ENCODE measurements at places on chromosomes 3 and 15.
A peak's percentile ranks its signal among the peaks of the same experiment; 100 is the strongest.

DNA sequence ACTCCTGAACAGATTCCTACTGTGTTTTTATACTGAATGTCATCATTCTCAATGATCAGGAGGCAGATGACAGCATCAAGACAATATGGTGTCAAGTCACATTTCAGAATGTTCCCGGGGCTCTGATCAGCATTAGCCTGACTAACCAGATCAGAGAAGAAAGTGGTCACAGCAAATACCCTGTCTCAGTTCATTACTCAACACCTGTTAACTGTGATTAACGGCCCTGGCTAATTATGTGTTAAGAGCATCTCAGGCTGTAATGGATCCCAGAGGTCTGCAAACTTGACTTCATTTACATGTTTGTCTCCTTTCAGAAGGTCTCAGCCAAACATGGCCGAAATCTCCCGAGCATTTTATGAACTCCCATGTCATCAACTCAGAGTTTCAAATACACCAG, 833.7 kb downstream of the FHIT start:
- peak; percentile 69 for DNase-seq

DNA sequence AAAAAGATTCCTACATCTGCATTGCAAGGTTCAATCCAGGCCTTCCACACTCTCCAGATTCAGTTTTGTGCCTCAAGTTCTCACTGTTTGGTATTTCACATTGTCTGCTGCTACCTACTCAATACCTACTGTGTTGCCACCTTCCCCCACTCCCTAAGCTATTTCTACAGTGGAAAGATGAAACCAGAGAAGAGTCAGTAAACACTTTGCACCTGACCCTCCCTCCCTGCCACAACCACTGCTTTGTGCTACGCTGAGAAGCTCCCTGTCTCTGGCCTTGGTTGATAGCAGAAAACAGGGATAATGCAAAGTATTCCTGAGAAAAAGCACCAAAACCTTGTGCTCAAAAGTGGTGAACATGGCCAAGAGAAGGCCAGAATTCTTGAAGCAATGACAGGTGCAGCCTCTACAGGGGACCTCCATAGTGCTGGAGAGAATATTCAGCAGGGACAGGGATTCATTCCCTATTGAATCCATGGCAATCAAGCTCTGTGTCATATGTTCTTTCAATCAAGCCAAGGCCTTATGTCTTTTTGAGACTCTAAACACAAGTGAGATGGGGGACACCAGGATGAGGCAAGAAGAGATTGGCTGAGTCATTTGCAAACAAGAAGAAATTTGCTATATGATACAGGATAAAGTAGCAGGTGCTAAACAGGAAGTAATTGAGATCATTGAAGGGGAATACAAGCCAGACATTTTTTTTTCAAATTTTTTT, 83.5 kb upstream of the LIPC start:
- DNase-seq, result no peak

- DNase-seq, result peak; percentile 59
These were observed 68.0 kb upstream of the MNS1 start for GRCh38 chr15:56532721-56533460.

DNA sequence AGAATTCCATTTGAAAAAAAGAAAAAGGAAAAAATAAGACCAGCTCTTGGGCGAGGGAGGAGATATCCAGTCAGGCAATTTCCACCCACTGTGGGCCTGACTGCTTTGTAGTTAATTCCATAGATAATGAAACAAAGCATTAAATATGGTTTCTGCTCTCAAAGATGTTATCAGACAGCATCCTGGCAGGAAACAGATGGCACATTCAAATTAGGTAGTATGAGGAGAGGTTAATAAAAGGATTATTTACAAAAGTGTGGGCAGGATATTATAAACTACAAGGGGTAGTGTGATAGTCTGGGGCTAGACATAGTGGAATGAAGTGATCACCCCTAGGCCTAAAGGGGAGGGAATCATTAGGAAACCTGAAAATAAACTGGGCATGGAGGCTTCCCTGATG, 193.2 kb downstream of the CLSTN2 start:
- DNase-seq, result no peak

DNA sequence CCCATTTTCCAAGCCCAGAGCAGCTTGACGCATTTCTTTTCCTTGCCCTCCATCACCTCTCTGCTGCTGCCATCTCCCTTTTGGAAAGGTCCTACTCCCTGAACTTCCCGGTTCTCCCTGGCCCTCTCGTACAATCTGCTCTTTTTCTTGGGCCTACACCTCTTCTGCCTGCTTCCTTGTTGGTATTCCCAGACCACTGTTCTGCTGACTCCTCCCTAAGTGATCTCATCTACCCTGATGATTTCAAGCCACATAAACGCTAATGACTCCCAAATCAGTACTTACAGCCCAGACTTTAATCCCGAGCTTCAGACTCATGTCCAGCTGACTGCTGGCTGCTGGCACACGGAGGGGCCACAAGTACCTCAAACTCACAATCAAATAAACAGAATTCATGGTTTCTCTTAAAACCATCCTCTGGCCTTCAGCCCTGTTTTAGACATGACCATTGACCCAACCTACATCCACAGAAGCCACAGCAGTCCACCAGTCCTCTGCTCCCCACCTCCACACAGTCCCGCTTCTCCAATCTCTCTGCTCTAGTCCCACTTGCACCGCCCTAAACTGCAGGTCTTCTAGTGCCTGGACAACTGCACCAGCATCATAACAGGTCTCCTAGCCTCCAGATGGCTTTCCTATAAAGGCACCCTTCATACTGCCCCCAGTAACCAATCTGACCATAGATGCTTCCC, 57.6 kb downstream of the AAGAB start:
- DNase-seq, result no peak

DNA sequence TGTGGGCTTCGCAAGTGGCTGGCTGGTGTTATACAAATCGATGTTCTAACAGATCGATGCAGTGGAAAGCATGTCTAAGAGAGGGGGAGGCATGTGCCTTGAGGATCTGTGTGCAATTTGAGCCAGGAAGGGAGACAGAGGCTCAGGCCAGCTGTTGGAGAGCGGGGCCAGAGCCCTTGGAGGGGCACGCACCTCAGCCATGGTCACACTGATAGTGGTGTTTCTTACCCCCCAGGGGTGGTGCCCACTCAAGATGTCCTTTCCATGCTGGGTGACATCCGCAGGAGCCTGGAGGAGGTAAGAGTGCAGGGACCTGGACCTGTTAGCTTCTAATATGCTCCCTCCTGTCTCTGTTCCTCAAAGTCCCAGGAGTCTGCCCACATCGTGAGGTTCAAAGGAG, 3.8 kb upstream of the ABTB1 start:
- no peak for DNase-seq

DNA sequence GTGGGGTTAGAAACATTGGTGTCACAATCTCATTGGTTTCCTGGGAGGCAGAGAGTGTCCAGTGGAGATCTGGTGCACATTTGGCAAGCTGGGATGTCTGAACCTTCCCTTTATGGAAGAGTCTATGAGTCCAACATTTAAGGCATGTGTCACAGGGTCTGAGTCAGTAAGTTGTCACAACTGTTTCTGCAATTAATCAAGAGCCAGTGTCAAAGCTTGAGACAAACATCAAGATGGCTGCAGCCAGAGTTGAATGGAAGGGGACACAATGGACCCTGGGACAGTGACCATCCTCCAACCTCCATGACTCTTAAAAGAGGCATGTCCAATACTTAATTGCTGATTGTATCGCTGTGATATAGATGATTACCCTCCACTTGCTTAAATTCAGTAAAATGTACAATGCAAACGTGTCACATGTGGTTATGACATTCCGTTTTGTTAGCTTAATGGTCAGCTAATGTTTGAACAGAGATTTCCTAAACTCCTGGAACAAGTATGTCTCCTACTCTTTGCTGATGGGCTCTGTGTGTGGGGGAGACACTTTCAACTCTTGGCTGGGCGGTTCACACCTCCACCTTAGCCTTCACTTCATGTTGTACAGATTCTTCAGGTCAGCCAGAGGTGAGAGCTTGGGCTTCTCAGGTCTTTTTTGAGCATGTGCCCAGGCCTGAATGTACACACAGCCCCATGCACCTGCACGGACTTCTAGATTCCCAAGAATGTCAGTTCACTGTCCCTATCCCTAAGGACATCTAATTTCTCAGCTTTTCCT, 79.9 kb upstream of the PRR23E start:
- no peak for DNase-seq

GRCh38 chr15:60392601-60392985, 5.2 kb downstream of the ANXA2 start:
- peak; percentile 80 for DNase-seq

DNA sequence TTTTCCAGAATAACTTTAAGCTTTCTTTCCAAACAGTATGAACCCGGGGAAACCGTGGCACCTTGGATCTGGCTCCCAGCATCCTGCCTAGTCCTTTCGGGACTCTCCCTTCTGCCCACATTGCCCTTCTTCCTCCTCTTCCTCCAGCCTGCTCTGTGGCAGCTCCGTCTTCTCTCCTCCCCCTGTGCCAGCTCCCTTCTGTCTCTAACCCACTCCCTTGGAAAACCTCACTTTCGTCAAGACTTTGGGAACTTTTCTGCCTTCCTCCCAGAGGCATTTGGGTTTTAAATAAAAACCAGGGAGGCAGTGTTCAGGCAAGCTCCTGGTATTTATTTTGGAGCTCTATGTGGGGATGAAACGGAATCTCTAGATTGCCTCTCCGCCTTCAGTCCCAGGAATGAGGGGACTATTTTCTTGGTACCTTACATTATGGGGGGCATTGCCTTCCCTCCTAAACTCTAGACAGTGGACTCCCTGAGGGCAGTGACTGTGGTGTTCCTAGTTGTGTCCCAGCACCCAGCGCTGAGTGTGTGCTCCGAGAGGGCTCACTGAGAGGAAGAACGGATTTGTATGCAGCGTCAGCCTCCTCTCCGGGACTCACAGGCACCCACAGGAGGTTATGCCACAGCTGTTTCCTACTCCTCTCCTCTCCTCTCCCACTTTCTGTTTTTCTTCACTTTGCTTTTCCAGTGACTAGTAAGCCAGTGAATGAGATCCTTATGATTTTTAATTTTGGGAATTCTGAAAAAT, 105.4 kb upstream of the MRPS22 start:
- DNase-seq, result peak; percentile 24

DNA sequence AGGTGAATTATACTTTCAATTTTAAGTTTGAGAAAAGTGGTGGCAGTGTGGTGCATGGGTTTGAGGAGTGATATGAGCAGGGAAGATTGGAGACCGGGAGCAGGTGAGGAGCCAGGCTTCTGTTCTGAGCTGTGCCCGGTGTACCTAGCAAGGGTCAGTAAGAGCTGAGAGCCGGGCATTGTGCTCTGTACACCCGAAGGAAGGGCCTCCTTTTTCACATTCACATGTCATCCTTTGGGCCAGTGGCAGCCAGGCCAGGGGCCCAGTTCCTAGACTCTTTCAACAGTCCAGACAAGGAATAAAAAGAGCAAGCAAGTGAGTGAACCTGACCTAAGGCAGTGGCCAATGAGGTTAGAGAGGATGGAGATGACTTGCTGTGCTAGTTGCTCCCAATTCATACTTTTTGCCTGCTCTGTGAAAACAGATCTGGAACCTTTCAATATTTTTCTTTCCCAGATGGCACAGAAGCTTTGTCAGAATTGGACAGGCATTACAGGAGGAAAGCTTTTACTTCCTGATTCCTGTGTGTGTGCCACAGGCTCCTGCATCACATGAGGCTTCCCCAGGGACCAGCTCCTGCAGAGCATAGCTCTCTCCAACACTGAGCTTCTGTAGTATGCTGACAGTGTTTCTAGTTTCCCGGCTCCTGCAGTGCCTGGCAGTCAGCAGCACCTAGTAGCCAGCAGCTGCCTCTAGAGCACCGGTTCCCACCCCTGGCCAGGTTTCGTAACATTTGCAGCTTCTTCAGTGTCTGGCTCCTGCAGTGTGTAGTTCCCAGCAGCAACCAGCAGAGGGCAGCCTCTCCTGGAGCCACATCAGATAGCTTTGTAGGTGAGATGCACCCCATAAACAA, 5.3 kb upstream of the TRA2B start:
- DNase-seq, result peak; percentile 91

DNA sequence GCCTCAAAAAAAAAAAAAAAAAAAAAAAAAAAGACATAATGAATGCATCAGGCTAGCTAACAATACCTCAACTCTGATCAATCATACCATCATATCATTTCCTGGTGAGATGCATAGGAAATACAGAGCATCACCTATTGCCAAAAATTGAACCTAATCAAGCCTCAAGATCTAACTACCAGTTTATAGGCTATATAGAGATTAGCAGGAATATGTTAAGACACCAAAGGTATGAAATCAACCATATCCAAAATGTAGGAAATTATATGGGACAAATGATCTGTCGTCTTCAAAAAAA, 387 bp upstream of the VPS33B start:
- no peak for DNase-seq

GRCh38 chr3:136042608-136043221, 77.2 kb downstream of the PPP2R3A start:
- peak; percentile 79 for DNase-seq

- DNase-seq, result no peak
These were observed 65.8 kb downstream of the COL6A5 start for GRCh38 chr3:130411320-130411719.

DNA sequence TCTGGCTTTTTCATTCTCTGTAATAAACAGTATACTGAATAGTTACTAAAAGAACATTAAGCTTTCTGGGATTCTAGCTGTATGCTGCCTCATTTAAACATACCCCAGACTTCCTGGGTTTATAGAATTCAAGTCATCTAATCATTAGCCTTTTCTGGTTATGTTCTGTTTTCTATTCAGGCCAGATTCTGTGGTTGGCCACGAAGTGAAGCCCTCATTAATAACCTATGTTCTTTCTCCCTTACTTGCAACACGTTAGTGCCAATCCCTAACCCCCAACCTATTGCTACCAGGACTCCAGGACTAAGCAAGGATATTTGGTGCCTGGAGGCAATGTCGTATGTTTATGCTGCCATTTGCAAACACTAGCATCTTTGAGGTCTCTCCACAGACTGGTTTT, 28.6 kb upstream of the MTMR10 start:
- no peak for DNase-seq

- DNase-seq, result no peak
These were observed 48.4 kb upstream of the LIMD1 start for GRCh38 chr3:45546126-45546620.

DNA sequence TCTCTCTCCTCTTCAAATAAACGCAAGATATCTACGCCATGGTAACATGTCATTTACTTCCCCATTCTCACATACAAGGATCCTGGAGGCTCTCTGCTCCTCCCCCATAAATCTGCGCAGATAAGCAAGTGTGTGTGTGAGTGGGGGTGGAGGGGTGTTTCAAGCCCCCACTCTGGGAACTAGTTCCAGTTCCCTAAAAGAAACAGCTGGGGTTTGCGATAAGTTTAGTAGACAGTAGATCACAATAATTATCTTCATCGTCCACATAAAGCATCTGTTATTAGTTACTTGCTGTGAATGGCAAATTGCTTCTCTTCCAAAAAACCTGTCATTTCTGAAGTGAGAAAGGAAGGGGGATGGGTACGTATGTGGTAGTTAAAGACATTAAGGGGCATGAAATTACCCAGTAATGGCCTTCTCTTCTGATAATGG, 79.8 kb downstream of the RBPMS2 start:
- DNase-seq, result peak; percentile 25

- peak; percentile 94 for DNase-seq
These were observed 147.6 kb downstream of the IL20RB start for GRCh38 chr3:137105277-137105977.

- no peak for DNase-seq
These were observed 34.7 kb downstream of the SCN5A start for GRCh38 chr3:38614651-38615352.
